ENCODE measurements at places on chromosomes 6 and 20.
A peak's percentile ranks its signal among the peaks of the same experiment; 100 is the strongest.

- DNase-seq = no peak
These were observed 29.0 kb downstream of the L3MBTL3 start for GRCh38 chr6:130047088-130047995.

GRCh38 chr6:153698001-153698400, 341.0 kb upstream of the OPRM1 start:
- DNase-seq = no peak

- DNase-seq = no peak
These were observed 184.4 kb downstream of the GJA10 start for GRCh38 chr6:90078513-90079289.

GRCh38 chr6:109834131-109834530, 143.0 kb downstream of the FIG4 start:
- DNase-seq = no peak

- no peak for DNase-seq
These were observed 334.2 kb downstream of the CD83 start for GRCh38 chr6:14451594-14452374.

- DNase-seq = no peak
These were observed 696.5 kb upstream of the CITED2 start for GRCh38 chr6:140070846-140071473.

DNA sequence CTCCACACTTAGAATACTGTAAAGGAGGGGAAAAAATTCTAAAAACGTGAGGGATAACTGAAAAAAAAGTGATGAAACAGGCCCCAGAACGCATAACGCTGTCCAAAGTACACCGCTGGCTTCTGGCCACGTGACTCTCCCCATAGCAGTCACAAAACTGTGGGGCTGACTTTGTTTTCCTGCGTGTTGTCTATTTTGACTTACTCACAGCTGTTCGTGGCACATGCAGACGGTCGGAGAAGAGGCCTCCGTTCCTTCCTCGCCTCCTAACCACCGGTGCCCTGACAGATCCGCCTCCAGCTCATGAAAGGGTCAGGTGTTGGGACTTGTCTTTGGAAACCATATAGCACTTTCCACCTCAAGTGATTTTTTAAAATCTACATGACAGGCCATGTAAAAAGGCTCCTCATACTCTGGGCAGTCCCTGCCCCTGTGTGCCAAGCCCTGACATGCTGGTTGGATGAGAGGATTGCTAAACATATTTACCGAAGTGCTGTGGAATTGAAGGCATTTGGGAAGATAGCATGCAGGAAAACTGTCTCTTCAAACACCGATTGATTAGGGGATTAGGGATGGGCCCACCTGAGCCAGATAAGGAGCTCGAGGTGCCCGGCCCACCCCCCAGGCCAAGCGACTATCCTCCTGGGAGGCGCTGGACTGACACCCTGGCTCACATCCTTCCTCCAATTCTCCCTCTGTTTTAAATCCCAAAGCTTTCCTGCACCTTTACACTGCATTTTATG, 54.8 kb downstream of the DACT2 start:
- no peak for DNase-seq

DNA sequence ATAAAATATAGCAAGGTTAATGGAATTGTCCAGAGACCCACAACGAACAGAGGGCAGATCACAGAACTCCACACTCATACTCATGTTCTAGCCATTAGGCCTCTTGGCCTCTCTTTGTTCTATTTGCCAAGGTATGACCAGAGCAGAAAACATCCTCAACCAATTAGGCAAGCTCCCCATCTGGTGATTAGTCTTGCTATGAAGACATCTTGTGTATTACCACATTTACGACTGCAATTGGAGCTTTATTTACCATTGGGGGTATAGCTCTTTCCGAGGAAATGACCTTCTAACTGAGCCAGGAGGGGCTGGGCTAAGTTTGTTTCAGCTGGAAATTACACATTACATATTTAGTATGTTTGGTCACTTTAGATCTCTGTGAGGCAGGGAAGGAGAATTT, 593.9 kb downstream of the CD109 start:
- DNase-seq = no peak

- DNase-seq = no peak
These were observed 41.5 kb upstream of the ZNF337 start for GRCh38 chr20:25738198-25738597.

GRCh38 chr6:22357724-22358189, 60.9 kb upstream of the PRL start:
- DNase-seq = no peak

DNA sequence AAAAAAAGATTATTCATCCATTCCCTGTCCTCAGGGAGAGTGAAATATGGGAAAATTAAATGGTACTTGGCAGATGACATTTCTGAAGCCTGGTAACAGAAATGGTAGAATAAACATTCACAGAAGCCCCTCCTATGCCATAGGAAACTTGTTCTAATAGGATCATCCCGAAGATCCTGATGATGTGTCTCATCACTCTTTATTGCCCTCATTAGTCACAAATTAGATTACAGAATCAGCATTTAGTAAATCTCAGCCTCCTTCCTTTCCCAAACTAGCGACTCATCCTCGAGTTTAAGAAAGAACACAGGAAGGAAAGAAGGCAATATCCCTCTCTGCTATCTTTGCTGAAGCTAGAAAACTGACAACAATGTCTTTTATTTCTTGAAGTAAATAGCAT, 154.4 kb downstream of the TMEM200A start:
- DNase-seq = peak; percentile 69

DNA sequence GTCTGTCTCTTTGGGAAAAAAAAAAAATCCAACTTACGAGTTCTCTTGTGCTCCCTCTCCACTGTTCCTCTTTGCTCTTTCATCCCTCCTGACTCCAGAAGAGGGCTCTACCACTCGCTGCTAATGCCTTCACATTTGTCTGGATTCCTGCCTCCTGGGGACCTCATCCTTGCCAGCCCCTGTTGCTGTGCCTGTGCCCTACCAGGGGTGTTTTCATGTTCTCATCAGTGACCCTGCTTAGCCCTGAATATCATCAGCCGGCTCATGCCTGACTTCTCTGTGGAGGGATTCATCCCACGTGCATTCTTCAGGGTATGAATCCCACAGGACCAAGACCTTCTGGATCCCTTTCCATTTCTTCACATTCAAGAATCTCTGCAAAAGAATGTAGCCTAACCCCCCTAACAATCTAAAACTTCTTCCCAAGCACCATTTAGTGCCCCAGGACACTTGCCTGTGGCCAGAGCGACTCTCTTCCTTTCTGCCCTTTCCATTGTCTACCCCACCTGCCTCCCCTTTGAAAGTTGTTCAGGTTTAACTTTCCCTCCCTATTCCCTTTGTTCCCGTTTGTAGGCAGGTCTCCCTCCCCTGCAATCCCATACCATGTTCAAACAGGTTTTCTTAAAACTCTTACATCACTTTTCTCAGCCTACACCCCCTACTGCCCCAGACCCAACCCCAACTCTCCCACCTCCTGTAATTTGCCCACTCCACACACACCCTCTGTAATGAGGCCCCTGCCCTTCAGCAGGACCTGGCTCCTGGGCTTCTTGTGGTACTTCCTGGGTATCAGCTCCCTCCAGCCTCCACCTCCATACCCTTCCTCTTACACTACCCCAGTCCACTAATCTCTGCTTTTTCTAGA, 50.2 kb downstream of the RREB1 start:
- DNase-seq = no peak

- DNase-seq = no peak
These were observed 209.8 kb downstream of the TPBG start for GRCh38 chr6:82573254-82573972.
